ENCODE measurements at places on chromosomes 2 and 18.
A peak's percentile ranks its signal among the peaks of the same experiment; 100 is the strongest.

GRCh38 chr2:75751824-75752468, 41.2 kb upstream of the GCFC2 start:
- DNase-seq: no peak

DNA sequence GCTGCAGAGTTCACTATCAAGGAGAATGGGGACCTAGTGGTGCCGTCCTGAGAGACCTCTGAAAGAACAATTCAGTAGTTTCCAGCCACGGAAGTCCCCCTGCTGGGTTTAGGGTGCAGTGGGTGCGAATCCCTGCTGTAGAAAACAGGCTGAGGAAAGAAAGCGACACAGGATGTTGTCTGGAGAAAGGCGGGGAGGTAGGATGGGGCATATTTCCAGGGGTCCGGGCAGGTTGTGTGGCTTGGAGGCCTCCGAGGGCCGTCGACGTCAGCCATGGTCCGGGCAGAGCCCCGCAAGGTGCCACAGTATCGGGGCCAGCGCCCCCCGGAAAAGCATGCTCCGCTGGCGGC, 807 bp upstream of the CREB1 start:
- peak; percentile 45 for DNase-seq

- DNase-seq: no peak
These were observed 16.8 kb downstream of the KIF1A start for GRCh38 chr2:240803191-240803590.

GRCh38 chr18:52325997-52326396, 14.0 kb upstream of the DCC start:
- DNase-seq: no peak

GRCh38 chr2:153386481-153386897, 92.1 kb downstream of the RPRM start:
- no peak for DNase-seq

- no peak for DNase-seq
These were observed 64.5 kb downstream of the ADI1 start for GRCh38 chr2:3454802-3455201.

GRCh38 chr2:101179982-101180381, 28.8 kb upstream of the TBC1D8 start:
- no peak for DNase-seq

DNA sequence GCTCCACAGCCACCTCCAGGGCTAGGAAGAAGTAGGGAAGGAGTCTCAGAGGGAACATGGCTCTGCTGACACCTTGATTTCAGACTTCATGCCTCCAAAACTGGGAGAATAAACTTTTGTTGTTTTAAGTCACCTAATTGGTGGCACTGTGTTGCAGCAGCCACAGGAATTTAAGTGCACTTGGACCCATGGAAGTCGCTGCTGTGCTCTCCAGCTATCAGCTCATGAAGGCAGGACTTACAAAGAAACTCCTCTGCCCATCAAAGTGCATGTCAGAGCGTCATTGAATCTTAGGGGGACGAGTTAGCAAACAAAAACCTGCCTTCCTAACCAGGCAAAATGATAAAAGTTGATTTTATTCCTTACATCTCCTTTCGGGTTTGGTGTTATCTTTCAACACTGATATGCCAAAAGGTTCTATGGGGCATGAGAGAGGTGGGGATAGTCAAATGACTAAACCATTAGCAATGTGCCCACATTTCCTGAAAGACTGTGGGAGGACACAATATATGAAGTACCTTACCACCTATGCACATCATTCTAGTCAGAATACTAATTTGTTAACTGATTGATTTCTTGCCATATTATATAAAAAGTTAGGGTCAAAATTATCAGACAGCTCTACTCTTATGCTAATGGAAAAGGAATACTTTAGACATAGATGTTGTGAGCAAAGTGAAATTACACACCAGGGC, 235.8 kb upstream of the TNP1 start:
- DNase-seq: no peak

- no peak for DNase-seq
These were observed 100.0 kb downstream of the COLEC12 start for GRCh38 chr18:400456-400855.

GRCh38 chr18:13223311-13224143, 5.0 kb downstream of the LDLRAD4 start:
- DNase-seq: no peak

DNA sequence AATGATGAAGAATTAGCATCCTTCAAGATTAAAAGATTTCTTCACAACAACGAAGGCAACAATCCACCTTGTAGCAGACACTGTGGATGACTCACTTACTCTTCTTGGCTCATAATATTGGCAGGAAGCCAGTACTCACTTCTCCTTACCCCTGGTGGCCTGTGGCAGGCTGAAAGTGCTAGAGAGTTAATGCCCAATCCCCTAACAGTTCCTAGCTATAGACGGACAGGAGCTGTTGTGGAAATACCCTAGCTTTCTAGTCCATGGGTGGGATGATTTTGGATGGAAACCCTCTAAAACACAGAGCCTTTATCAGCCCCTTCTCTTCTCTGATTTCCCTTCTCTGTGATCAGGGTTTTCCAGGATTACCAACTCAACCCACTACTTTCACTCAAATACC, 128.6 kb upstream of the NYAP2 start:
- DNase-seq: no peak

- DNase-seq: no peak
These were observed 426.7 kb upstream of the KLHL29 start for GRCh38 chr2:22958308-22958707.

- no peak for DNase-seq
These were observed 20.1 kb upstream of the ROCK2 start for GRCh38 chr2:11364565-11364887.

DNA sequence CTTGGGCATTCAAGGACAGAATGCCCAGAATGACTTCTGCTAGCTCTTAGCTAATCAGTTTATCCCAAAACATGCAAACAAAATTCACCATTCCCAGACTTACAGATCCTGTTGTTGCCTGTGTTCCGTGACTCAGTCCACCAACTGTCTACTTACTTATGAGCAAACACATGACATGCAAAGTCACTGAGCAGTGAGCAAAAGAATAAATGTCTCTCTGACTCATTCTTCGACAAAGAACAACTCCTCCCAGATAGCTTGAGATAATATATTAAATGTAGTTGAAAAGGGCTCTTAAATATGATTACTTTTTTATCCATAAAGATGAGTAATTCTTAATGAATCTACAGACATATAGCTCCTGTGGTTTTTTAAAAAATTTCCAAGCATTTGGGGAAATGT, 9.0 kb upstream of the CREG2 start:
- no peak for DNase-seq

GRCh38 chr2:234649951-234650350, 153.1 kb upstream of the ARL4C start:
- DNase-seq: no peak

DNA sequence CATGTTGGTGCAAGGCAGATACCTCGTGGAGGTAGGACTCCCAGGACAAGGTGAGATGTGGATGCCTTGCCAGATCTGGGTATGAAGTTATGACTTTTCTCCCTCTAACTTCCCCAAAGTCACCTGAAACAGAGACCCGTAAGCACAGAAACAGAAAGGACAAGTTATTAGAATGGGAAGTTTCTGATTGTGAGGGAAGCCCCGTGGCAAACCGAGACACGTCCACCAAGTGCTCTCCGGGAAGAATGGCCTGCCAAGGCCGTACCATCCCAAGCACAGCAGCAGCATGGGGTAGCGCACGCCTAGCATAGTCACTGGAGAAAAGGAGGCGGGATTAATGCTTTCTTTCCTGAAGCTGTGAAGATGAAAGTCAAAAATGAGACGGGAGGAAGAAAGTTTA, 110.6 kb downstream of the ZNF532 start:
- DNase-seq: no peak

- no peak for DNase-seq
These were observed 1305.0 kb downstream of the CNTNAP5 start for GRCh38 chr2:125330133-125330532.

DNA sequence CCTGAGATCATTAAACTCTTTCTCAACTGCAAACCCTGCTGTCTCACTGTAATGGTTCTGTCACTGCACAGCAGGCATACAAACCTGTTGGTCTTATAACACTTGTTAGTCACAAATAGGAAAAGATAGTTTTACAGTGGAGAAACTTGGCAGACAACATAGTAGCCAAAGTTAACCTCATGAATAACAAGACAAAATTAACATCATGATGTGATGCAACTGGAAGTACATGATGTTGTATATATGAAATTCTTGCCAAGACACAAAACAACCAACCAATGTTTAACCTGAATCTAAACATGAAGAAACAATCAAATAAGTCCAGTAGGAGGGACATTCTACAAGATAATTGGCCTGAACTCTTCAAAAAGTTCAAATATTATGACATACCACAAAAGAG, 189.3 kb downstream of the RNF152 start:
- no peak for DNase-seq

- DNase-seq: no peak
These were observed 8.0 kb downstream of the COPS9 start for GRCh38 chr2:240127911-240128607.

GRCh38 chr2:167980439-167980838, 267.0 kb downstream of the STK39 start:
- DNase-seq: no peak

GRCh38 chr18:32698153-32698552, 74.7 kb downstream of the KLHL14 start:
- no peak for DNase-seq

DNA sequence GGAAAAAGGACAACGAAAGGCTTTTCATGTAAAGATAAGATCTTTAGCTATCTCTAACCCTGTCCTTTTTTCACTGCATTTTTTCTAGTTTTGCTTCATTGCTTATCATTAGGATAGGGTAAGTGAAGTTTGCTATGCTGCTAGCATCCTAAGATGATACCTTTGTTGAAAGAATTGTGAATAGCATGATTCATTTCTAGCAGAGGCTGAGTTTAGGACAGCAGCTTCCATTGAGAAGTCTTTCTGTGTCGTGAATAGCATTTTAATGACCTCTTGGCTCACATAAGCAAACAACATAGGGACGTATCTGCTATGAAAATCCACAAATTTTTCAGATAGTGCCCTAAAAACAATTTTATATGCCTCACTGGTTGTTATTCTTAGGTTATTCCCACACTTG, 36.4 kb upstream of the GAREM2 start:
- no peak for DNase-seq

GRCh38 chr18:58321986-58322385, 278.0 kb downstream of the NEDD4L start:
- peak; percentile 15 for DNase-seq

DNA sequence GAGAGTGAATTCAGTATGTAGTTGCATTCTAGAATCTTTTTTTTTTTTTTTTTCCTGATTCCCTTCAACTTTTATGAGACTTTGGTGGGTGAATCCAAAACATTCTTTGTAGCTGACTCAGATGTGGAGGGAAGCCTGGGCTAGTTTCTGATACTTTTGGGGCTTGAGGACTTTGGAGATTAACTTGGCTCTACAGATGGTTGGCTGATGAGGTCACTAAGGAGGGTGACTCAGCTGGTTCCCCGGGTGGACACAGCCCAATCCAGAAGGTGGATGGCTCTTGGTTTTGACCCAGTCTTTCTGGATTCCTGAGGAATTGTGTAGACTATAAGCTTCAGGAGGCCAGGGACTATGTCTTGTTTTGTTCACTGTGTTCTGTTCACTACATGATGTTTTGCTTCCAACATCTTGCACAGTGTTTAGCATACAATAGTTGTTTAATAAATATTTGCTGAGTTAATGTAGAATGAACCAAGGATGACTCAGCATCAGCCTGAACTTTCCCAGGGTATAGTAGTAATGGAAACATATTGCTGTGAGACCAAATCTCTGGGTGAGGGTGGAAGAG, 30.5 kb downstream of the LAMA3 start:
- DNase-seq: no peak

DNA sequence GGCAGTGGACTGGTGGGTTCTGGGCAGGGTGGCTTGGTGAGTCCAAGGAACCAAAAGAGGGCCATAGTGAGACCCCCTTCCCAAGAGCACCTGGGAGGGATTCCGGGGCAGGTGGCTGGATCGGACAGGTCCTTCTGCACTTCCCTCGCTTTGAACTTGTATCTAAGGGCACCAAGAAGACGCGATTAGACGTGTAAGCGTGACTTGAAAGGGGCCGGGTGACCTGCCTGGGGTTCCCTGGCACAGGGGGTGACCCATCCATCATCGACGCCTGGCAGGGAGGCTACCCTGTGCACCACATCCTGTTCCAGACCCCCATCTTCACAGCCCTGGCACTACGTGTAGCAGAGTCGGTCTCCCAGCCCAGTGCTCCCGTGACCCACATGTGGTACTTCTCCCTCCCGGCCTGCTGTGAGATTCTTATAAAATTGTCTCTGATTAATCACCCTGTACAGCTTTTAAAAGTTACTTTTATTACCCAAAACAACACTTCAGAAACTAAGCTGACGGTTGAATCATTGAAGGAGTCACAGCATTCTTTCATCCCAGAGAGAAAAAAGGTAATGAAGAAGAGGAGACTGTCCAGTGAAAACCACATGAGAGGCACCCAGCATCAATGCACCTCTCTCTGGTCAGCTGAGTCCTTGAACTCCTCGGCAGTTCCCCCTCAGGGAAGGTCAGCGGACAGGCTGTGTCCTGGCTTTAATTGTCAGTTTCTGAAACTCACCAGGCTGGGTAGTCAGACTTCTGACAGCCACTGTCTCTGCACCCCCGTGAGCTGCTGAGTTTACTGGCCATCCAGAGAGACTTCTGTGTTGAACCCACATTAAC, 13.0 kb downstream of the SH3BP4 start:
- DNase-seq: no peak

- no peak for DNase-seq
These were observed 12.2 kb upstream of the SOCS6 start for GRCh38 chr18:70276416-70277191.

DNA sequence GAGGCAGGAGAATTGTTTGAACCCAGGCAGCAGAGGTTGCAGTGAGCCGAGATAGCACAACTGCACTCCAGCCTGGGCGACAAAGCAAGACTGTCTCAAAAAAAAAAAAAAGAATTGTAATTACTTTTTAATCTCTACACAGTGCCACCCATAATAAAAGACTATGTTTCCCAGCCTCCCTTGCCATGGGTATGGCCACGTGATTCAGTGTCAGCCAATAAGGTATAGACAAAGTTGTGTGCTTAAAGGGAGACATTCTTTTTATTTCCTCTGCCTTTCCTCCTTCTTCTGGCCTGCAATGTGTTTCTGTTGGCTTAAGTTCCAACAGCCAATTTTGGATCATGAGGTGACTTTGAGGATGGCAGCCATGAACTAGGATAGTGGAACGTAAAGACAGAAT, 406.9 kb downstream of the LNPK start:
- no peak for DNase-seq

DNA sequence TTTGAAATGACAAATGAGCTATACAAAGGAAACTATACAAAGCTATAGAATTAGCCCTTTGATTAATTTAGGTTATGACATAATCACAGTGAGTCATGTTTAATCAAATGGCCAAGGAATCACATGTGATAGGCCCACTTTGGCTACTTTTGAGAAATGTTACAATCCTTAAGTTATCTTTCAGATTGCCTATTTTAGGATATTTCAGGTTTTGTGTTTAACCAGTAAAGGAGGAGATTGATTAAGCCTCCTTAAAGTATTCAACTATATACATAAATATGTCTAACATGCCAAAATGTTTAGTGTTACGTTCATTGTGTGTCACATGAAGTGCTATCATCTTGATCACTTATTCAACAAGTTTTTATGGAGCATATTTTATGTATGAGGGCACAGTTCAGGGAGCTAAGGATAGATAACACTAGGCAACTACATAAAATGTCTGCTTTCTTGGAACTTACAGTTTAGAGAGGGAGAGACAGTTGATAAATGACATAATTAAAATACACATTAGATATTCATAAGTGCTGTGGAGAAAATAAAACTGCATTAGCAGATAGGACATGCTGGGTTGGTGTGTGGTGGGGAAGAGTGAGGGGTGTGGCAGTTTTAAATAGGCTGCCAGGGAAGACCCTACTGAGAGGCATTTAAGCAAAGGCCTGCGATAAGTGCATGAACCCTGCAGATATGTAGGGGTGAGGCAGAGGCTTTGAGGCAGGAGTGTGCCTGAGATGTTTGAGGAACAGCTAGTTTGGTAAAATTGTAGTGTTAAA, 77.2 kb downstream of the LTBP1 start:
- DNase-seq: no peak
